ENCODE measurements at places on chromosomes 5 and 9.

DNA sequence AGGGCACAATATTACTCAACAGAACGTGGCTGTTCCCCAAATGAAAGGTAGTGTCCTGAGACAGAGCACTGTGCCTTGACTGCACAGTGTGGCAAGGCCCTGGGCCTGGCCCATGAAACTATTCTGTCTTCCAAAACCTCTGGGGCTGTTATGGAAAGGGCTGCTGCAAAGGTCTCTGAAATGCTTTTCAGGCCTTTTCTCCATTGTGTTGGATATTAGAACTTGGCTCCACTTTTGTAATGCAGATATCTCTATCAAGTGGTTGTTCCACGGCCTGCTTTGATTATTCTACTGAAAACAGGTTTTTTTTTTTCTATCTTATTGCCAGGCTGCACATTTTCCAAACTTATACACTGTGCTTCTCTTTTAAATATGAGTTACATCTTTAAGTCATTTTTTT is 777.5 kb upstream of the TYRP1 start:
- DNase-seq, result no peak

DNA sequence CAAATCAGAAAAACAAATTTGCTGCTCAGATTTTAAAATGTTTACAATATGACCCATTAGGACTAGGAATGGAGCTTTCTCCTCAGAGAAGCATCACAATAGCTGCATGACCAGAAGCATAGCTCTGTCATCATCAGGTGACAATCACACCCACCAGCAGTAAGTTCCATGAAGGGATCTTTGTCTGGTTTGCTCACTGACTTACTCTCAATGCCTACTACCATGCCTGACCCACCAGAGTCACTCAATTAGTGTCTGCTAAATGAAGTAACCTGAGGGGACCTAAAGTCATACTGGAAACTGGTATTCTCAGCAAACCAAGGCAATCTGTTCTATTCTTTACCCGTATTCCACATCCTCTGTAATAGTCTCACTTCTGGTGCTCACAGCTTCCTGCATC is 7.7 kb downstream of the ERMP1 start:
- DNase-seq, result no peak

DNA sequence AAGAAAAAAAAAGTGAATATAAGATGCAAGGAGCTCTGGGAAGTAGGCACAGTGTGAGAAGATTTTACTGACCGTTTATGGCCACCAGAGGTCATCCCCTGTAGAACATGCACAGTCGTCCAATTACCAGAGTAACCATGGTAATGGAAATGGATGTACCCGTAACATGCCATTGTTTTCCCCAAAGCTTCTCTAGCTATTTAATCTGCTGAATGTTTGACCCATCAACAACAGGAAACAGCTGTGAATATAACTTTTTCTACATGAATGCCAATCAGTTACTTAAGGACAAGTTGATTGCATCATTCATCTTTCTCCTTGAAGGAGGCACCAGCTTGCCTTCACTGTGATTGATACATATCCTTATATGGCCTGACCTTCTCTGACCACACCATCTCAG is 1967.0 kb upstream of the CDH9 start:
- no peak for DNase-seq

DNA sequence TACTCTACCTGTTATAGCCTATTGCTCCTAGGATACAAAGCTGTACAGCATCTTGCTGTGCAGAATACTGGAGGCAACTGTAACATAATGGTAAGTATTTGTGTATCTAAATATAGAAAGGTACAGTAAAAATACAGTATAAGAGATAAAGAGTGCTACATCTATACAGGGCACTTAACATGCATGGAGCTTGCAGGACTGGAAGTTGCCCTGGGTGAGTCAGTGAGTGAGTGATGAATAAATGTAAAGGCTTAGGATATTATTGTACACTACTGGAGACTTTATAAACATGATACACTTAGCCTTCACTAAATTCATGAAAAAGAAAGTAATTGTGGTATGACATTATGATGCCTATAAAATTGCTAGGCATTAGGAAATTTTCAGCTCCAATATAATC is 65.5 kb upstream of the OSMR start:
- DNase-seq, result no peak

- DNase-seq, result no peak
These were observed 111.4 kb downstream of the DCP2 start for GRCh38 chr5:113087976-113088514.

DNA sequence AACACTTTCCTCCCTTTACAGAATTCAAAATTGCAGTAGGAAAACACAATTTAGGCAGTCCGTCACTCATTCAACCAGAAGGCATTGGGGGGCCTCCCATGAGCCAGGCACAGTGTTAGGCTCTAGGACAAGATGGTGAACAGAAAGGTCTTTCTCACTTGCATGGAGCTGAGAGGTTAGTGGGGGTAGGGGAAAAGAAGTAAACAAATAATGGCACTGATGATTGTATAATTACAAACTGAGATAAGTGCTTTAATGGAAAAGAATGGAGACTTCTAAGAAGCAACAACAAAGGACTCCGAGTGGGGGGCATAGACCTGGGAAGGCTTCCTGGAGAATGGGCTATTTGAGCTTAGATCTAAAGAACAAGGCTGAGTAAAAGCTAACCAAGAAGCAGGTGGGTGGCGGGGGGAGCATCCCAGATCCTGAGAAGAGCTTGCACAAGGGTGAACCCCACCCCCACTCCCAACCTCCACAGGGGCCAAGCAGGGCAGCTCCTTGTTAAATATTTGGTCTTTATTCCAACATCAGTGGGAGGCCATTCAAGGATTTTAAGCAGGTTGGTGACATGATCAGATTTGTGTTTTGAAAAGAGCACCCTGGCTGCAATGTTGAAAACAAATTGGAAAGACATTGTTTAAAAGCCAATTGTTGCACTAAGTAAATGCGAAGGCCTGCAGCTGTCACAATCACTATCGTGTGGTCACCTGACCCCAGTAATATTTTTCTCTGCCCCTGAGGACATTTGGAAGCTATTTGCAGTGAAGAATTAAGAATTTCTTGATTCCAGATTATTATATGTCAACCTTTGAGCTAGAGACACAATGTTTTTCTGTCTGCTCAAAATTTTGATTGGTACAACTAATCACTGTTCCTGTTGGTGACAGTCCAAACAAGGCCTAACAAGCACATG is 73.9 kb upstream of the EFNA5 start:
- no peak for DNase-seq

- no peak for DNase-seq
These were observed 6.6 kb downstream of the TJP2 start for GRCh38 chr9:69180670-69181069.

- no peak for DNase-seq
These were observed 11.4 kb downstream of the BASP1 start for GRCh38 chr5:17228821-17229291.

GRCh38 chr5:59621477-59621876 is 272.0 kb downstream of the PDE4D start:
- DNase-seq, result no peak

- no peak for DNase-seq
These were observed 13.2 kb downstream of the GARNL3 start for GRCh38 chr9:127277770-127278169.

GRCh38 chr5:1164696-1165630 is 36.4 kb upstream of the SLC6A19 start:
- DNase-seq, result no peak

DNA sequence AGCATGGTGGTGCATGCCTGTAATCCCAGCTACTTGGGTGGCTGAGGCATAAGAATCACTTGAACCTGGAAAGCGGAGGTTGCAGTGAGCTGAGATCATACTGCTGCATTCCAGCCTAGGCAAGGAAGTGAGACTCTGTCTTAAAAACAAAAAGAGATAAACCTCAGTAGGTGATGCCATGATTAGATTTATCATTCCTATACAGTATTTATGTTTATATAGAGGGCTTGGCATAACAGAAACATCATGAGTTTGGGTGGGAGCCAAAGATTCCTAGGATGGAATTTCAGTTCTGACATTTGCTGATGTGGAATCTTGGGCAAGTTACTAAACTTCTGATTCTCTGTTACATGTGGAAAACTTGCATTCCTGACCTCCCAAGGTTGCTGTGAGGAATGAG is 22.3 kb downstream of the RFK start:
- DNase-seq, result no peak

- DNase-seq, result no peak
These were observed 14.6 kb downstream of the PDCD6 start for GRCh38 chr5:285991-286557.

Measured in NCI-H2227 treated with DMSO at 0.1 percent for 48 hours (cell line).